Esophagus mucosa (tissue), 1 donor: ENCODE measurements at places on chromosomes 11 and 22.
A peak's percentile ranks its signal among the peaks of the same experiment; 100 is the strongest.

- ATAC-seq = peak; percentile 17
Measured at GRCh38 chr11:9787981-9788521, 124.2 kb downstream of the SWAP70 start.

DNA sequence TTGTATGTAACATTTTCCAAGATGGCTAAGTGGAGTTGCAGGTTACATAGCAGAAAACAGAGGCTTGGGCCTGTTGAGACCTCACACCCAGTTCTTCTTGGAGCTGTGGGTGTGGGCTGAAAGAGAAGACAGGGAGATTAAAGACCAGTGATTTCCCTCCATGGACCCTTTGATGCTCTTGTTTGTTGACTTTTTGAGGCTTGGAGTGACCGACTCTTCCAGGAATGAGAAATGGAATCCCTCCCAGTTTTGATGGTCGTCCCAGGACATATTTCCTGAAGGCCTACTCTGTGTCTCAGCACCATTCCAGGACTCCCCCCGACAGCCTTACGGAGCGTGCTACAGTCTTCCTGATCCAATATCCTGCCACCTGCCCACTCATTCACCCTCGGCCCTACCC lies 96.9 kb downstream of the PTPRJ start:
- no peak for ATAC-seq

DNA sequence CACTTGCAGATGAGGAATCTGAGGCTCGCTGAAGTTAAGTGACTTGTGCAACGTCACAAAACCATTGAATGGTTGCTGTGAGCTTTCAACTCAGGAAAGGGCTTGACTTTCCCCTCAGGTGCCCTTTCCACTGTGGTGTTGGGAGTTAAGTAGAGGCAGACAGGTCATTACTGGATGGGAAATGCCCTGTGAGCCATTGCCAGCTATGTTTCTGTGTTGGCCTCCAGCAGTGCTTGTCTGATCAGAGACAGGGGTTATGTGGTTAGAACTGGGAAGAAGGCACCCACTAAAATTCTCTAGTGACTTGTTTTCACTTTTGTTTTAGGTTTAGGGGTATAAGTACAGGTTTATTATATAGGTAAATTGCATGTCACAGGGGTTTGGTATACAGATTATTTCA lies 96.6 kb downstream of the FDX1 start:
- ATAC-seq = peak; percentile 4

GRCh38 chr11:102911758-102912481 lies 37.1 kb upstream of the MMP12 start:
- peak; percentile 73 for ATAC-seq

DNA sequence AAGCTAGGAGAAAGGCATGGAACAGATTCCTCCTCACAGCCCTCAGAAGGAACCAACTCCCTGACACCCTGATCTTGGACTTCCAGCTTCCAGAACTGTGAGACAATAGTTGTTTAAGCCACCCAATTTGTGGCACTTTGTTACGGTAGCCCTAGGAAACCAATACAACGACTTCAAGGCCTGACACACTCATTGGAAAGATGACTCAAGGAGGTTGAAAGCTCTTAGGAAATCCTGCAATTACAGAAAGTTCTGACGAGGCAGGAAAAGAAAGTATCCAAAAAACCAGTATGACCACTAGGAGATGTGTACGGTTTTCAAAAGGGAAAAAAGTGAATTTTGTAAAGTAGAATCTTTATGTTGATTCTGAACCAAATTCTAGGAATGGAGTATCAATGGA lies 161.4 kb downstream of the SWAP70 start:
- peak; percentile 78 for ATAC-seq

- ATAC-seq = peak; percentile 51
Measured at GRCh38 chr22:25137577-25138525, 61.8 kb upstream of the CRYBB3 start.

DNA sequence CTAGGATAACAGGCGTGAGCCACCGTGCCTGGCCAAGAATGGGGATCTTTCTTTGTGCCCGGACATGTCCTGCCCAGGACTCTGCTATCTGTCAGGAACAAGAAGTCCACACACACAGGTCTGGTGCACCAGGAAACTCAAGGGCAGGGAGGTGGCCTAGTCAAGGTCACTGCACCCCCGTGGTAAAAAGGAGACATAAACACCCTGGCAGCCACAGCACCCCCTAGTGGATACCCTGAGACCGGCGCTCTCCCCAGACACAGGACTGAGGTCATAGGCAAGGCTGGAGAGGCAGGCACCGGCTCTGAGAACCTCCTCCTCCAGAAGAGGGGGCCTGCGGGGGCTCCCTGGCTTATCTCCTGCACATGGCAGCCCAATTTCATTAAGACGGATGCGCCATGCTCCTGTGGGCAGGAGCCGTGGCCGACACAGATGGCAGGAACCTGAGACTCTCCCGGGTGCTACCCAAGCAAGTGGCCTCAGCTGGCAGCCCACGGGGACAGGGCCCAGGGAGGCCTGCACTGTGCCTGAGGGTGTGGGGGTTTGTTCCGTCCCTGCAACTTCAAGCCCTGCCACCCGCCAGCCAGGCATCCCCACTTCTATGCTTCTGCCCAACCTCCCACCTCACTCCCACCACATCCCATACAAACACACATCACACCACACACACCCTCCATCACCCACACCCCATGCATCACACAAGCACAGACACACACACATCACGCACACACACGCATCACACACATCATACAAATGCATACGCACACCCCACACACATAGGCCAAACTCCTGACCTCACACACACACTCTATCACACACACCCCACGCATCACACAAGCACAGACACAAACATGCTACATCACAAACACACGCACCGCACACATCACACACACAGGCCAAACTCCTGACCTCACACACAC lies 19.6 kb downstream of the MACROD1 start:
- peak; percentile 58 for ATAC-seq

- no peak for ATAC-seq
Measured at GRCh38 chr22:25970374-25970911, 198.8 kb upstream of the SEZ6L start.

DNA sequence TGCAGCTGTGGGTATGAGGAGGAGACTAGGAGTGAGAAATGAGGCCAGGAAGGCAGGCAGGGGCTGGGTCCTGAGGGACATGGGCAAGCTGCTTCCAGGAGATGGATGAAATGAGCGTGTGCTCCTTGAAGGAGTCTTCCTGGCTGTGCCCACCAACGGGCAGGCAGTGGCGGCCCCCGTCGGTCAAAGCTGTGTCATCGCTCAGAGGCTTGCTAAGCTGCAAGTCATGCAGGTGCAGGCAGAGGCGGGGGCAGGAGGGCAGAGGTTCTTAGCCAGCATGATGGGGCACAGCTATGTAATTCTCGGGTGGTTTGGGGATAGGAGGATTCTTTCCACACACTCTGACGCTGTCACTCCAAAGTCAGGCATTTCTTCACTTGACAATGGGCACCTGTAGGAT lies 12.5 kb upstream of the PEX26 start:
- peak; percentile 30 for ATAC-seq

- no peak for ATAC-seq
Measured at GRCh38 chr22:39234472-39234787, 10.4 kb downstream of the PDGFB start.

- no peak for ATAC-seq
Measured at GRCh38 chr22:20748731-20749428, 25.0 kb upstream of the SERPIND1 start.

GRCh38 chr22:17742527-17742902 lies 31.8 kb downstream of the BID start:
- peak; percentile 70 for ATAC-seq

DNA sequence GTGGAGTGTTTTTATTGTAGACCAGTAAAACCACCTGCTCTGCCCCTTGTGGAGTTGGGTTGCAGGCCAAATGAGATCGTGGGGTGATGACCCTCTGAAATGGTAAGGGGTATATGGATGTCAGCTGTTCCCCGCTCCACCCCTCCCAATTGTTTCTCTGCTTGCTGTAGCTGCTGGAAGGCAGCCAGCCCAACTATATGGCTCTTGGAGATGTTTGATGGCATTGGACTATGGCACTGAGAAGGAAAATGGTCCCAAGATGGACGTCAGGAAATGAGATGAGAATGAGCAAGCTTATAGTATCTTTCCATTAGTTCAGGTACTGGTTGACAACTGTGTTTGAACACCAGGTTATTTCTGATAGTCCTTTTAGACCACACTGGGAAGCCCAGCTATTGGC lies 94.8 kb upstream of the SORL1-AS1 start:
- ATAC-seq = no peak

- ATAC-seq = no peak
Measured at GRCh38 chr11:11463405-11463804, 110.4 kb upstream of the CSNK2A3 start.

- no peak for ATAC-seq
Measured at GRCh38 chr11:126430581-126431335, 75.3 kb downstream of the ST3GAL4 start.

GRCh38 chr11:64745189-64745520 lies 1.2 kb upstream of the RASGRP2 start:
- peak; percentile 31 for ATAC-seq

GRCh38 chr11:35919244-35919643 lies 24.6 kb upstream of the LDLRAD3 start:
- ATAC-seq = no peak

- ATAC-seq = no peak
Measured at GRCh38 chr22:19903031-19903430, 38.5 kb upstream of the COMT start.

- no peak for ATAC-seq
Measured at GRCh38 chr11:72954860-72955259, 140.6 kb downstream of the ATG16L2 start.

DNA sequence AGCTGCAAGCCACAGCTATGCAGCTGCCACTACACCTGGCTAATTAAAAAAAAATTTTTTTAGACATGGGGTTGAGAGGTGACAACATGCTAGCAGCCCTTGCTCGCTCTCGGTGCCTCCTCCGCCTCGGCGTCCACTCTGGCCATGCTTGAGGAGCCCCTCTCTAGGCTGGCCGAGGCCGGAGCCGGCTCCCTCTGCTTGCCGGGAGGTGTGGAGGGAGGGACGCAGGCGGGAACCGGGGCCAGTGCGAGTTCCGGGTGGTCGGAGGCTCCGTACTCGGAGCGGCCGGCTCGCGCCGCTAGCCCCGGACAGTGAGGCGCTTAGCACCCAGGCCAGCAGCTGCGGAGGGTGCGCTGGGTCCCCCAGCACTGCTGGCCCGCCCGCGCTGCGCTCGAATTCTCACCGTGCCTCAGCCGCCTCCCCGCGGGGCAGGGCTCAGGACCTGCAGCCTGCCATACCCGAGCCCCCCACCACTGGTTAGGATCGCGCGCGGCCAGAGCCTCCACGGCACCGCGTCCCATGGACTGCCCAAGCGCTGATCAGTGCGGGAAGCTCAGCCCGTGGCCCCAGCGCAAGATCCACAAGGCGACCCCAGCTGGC lies 10.7 kb downstream of the MYO18B start:
- no peak for ATAC-seq
